Placental pericyte (primary cell): ENCODE measurements at places on chromosomes 3 and 15. TPM values are rescaled to one million over a fixed set of nuclear protein-coding genes. Genes with fewer than 3 reads are reported as not detected.

Gene MAP1A
- 39.2 and 102 TPM in 2 replicates for total RNA-seq

Gene AHSG
- not detected in 2 replicates for total RNA-seq

Gene KBTBD8
- 9.2 and 16.2 TPM in 2 replicates for total RNA-seq

Gene GOLGA8B
- total RNA-seq: 24.5 and 39.2 TPM in 2 replicates

Gene B3GNT5
- 1.9 and 2.0 TPM in 2 replicates for total RNA-seq
